HFFc6 (cell line): ENCODE measurements at places on chromosomes 1 and 21. TPM values are rescaled to one million over a fixed set of nuclear protein-coding genes. Genes with fewer than 3 reads are reported as not detected.

- peak overlapping the region; percentile 77 for H3K4me3 ChIP-seq
- H3K4me1 ChIP-seq = peaks cover 72% of the 10 kb centered on the region
- peak; percentile 77 for DNase-seq
- H3K27ac ChIP-seq = peak overlapping the region; percentile 90
- no peaks in the 10 kb centered on the region; the same call in 1 of the 2 replicates for H3K27me3 ChIP-seq
Observed at GRCh38 chr1:44048532-44049215, 17.4 kb upstream of the SLC6A9 start.

DNA sequence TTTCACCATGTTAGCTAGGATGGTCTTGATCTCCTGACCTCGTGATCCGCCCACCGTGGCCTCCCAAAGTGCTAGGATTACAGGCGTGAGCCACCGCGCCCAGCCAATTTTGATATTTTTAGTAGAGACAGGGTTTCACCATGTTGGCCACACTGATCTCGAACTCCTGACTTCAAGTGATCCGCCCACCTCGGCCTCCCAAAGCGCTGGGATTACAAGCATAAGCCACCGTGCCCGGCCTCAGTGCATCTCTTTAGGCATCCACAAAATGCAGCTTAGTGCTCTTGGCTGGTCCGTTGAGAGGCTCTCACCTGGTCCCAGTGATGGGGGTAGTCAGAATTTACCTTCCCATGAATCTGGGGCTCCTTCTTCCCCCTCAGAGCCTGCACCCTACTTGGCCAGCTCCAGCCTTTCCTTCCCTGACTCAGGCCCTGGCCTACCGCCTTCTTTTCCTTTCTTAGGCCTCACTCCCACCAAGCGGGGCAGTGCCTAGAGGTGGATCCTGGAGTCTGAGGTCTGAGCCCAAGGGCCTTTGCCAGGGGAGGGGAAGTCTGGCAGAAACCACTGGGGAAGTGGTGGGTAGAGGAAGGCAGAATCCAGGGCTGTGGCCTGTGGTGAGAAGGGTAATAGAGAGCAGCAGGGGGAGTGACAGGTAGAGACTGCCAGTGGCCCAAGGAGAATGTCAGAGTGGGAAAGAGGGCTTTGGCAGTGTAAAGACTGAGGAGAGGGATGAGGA lies 3.7 kb downstream of the LENEP start:
- peaks cover 34% of the 10 kb centered on the region for H3K4me1 ChIP-seq
- H3K36me3 ChIP-seq = no peaks in the 10 kb centered on the region
- H3K4me3 ChIP-seq = no peak overlapping the region

DNA sequence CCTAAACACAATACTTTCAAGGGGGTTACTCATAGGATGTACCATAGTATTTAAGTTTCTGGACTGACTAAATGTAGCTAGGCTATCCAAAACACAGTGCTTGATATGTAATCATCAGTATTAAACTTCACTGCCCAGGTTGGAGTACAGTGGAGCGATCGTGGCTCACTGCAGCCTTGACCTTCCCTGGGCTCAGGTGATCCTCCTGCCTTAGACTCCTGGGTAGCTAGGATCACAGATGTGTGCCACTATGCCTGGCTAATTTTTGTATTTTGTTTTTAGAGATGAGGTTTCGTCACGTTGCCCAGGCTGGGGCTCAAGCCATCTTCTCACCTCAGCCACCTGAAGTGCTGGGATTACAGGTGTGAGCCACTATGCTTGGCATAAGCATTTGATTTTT lies 10.6 kb downstream of the NASP start:
- H3K4me1 ChIP-seq = 0 out of 2 replicates have a peak, but pooled peaks cover under 1% of the 10 kb centered on the region
- H3K27ac ChIP-seq = no peak overlapping the region
- no peaks in the 10 kb centered on the region; the same call in 1 of the 2 replicates for H3K36me3 ChIP-seq
- no peaks in the 10 kb centered on the region for H3K27me3 ChIP-seq

DNA sequence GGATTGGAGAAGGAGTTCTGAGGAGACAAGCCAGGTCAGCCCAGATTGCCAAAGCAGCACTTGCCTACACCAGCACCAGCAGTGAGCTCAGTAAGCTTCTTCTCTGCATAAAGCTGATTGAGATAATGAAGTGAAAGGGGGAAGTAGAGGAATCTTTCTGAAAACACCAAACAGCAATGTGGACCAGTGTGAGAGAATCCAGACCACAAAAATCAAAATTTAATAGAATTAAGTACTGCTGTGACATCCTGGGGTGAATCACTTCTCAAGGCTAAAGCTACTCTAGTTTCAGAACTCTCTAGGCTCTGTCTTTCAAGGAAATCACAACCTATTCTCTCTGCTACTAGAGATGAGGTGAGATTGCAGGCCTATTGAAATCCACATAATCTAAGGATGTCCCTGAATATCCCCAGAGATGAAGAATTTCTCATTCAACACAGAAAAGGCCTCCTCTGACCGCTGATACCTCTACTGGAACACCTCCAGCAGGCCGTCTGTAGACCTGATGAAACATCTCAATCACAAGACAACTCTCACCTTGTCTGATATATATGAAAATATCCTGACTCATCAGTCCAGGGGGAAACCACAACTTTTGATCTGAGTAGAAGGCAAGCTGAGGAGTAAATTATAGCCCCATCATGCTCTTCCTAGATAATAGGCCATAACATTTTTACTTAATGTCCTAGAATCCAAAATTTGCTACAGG lies at the start of gene FCRL4:
TSS of gene FCRL4 (minus strand) at position 127 of the 709 bp plus-strand sequence. CDS start 141 bp downstream, outside the sequence.
- no peak for DNase-seq
- no peak within 1 kb of the TSS for H3K27ac ChIP-seq
- H3K27me3 ChIP-seq = peaks cover 2% of the 10 kb centered on the region; the same call in 1 of the 2 replicates

DNA sequence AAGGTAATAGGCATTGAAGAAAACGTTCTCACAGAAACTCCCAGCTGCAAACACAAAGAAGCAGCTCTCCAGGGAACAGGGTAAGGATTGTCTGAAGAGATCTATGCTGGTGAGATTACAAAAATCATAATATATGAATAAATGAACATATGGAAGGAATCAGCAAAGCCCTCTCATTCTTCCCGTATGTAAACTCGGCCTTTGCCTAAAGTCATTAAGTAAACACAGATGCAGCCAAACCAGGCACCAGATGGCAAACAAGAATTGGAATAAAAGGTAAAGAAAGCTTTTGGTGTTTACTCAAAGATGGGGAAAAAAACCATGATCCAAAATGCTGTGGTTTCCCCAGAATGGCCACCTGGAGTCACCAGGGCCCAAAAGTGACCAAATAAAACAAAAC lies 76.6 kb upstream of the HOOK1 start:
- H3K4me3 ChIP-seq = peak overlapping the region; percentile 27; the same call in 1 of the 2 replicates
- peaks cover 43% of the 10 kb centered on the region for H3K4me1 ChIP-seq

- H3K4me1 ChIP-seq = peaks cover 40% of the 10 kb centered on the region
- H3K27me3 ChIP-seq = peaks cover 8% of the 10 kb centered on the region; the same call in 1 of the 2 replicates
- H3K27ac ChIP-seq = no peak overlapping the region
- DNase-seq = no peak
- H3K4me3 ChIP-seq = no peak overlapping the region
- no peaks in the 10 kb centered on the region for H3K36me3 ChIP-seq
Observed at GRCh38 chr1:157103268-157103667, 3.7 kb upstream of the ETV3L start.

GRCh38 chr21:33493756-33494155 lies 2.2 kb upstream of the DNAJC28 start:
- H3K27ac ChIP-seq = no peak overlapping the region
- no peak overlapping the region for H3K4me3 ChIP-seq
- DNase-seq = no peak
- H3K27me3 ChIP-seq = peaks cover 3% of the 10 kb centered on the region; the same call in 1 of the 2 replicates

DNA sequence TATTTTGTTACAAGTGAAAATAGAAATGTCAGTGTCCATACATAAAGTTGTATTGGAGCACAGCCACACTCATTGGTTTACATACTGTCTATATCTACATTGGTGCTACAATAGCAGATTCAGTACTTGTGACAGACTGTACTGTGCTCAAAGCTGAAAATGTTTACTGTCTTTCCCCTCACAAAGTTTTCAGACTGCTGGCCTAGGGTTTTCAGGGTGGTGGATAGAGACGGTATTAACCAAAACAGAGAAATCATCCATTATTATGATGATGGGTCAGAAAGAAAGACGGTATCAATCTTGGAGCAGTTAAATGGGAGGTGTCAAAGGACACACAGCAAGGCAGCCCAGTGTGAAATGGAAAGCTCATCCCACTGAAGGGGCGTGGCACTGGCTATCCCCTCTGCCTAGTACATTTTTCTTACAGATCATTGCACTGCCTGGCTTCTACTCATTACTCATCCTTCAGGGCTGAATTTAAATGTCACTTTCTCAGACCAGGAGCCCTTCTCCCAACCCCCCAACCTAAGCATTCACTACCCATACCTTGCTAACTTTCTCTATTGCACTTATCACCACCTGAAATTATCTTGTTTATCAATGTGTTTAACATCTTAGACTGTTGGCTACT lies 10.2 kb downstream of the JAK1 start:
- H3K4me3 ChIP-seq = no peak overlapping the region
- no peak overlapping the region for H3K27ac ChIP-seq
- DNase-seq = no peak
- no peaks in the 10 kb centered on the region for H3K27me3 ChIP-seq
- H3K4me1 ChIP-seq = peaks cover 20% of the 10 kb centered on the region

DNA sequence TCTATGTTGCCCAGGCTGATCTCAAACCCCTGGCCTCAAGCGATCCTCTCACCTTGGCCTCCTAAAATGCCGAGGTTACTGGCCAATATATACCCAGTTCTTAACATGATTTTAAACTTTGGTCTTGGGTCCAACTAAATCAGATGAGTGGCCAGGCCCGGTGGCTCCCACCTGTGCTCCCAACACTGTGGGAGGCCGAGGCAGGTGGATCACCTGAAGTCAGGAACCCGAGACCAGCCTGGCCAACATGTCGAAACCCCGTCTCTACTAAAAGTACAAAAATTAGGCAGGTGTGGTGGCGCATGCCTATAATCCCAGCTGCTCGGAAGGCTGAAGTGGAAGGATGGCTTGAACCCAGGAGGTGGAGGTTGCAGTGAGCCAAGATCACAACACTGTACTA lies 29.6 kb downstream of the TOMM20 start:
- H3K36me3 ChIP-seq = no peaks in the 10 kb centered on the region
- H3K4me3 ChIP-seq = no peak overlapping the region
- no peak overlapping the region for H3K27ac ChIP-seq

GRCh38 chr1:44821240-44821715 lies 13.0 kb downstream of the BTBD19 start:
- DNase-seq = no peak
- peaks cover 16% of the 10 kb centered on the region for H3K36me3 ChIP-seq
- peak overlapping the region; percentile 41 for H3K27ac ChIP-seq
- H3K27me3 ChIP-seq = peaks cover 29% of the 10 kb centered on the region
- peaks cover 43% of the 10 kb centered on the region for H3K4me1 ChIP-seq

- H3K27me3 ChIP-seq = peaks cover 2% of the 10 kb centered on the region
- no peak overlapping the region for H3K27ac ChIP-seq
- peaks cover 16% of the 10 kb centered on the region for H3K4me1 ChIP-seq
- no peak overlapping the region for H3K4me3 ChIP-seq
- no peaks in the 10 kb centered on the region for H3K36me3 ChIP-seq
Observed at GRCh38 chr21:45353200-45353599, 51.8 kb upstream of the COL18A1 start.

DNA sequence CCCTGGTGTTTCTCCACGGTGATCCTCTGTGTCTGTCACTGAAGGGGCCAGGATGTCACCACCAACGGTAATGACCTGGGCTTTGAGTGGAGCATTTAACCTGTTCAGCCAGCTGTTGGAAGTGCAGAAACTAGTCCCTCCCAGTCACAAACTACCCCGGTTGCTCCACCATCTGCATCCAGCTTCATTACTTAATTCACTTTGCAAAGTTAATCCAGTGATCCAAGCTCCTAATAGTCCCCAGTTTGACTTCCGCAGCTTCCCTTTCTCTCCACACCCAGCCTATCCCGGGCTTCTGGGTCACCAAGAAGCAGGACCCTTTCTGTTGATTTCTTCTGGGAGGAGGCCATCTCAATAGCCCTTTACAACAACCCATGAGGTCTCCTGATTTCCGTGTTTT lies 63.5 kb downstream of the MDM4 start:
- H3K27ac ChIP-seq = no peak overlapping the region
- no peaks in the 10 kb centered on the region for H3K36me3 ChIP-seq
- DNase-seq = no peak

GRCh38 chr1:170742600-170742999 lies 78.7 kb downstream of the PRRX1 start:
- no peaks in the 10 kb centered on the region for H3K4me1 ChIP-seq
- DNase-seq = no peak
- no peak overlapping the region for H3K4me3 ChIP-seq
- no peak overlapping the region for H3K27ac ChIP-seq

DNA sequence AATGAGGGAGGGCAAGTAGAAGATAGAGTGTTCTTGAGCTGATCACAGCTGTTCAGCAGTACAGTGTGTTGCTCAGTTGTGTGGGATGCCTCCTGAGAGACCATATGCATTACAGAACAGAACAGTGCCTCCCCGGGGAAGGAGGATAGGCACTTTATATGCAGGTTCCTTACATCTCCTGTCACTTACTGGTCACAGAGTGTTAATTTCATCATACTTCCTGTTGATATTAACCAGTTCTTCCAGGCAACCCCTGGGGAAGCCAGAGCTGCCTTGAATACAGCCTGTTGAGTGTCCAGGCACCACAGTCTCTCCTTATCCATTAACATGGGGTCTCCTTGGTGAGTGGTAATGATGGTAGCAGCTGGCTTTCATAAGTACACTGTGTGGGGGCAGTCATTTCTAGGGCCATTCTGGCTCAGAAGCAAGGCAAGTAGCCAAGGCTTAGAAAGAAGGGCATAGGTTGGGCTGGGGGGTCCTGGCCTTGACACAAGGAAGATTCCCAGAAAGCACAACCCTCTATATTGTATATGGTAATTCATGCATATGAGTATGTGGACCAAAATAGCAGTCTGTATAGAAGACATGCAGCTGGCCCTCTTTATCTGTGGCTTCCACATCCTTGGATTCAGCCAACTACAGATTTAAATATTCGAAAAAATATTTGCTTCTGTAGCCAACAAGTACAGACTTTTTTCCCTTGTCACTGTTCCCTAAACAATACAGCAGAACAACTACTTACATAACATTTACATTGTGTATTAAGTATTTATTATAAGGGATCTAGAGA lies 142.4 kb downstream of the ZP4 start:
- peaks cover 4% of the 10 kb centered on the region for H3K27me3 ChIP-seq
- no peak overlapping the region for H3K4me3 ChIP-seq
- no peak overlapping the region for H3K27ac ChIP-seq
- no peaks in the 10 kb centered on the region for H3K36me3 ChIP-seq
- no peaks in the 10 kb centered on the region for H3K4me1 ChIP-seq

GRCh38 chr1:5660141-5660935 lies 331.9 kb downstream of the NPHP4 start:
- H3K27me3 ChIP-seq = peaks cover 3% of the 10 kb centered on the region
- H3K4me3 ChIP-seq = no peak overlapping the region
- H3K36me3 ChIP-seq = peaks cover 12% of the 10 kb centered on the region; the same call in 1 of the 2 replicates
- H3K27ac ChIP-seq = no peak overlapping the region
- H3K4me1 ChIP-seq = no peaks in the 10 kb centered on the region

- no peak overlapping the region for H3K4me3 ChIP-seq
- no peaks in the 10 kb centered on the region for H3K27me3 ChIP-seq
- DNase-seq = no peak
- no peaks in the 10 kb centered on the region; the same call in none of the 2 replicates for H3K4me1 ChIP-seq
- H3K27ac ChIP-seq = no peak overlapping the region
Observed at GRCh38 chr1:84434801-84435549, 36.7 kb downstream of the DNASE2B start.

NR1I3 gene
- not detected in 3 replicates for total RNA-seq

CD52 gene
- total RNA-seq = not detected in 3 replicates

EFNA3 gene
- total RNA-seq = 0.43 to 1.1 TPM (median 1.0 TPM) in 3 replicates

KCNK2 gene
- total RNA-seq = 48.2 to 90.2 TPM (median 59.1 TPM) in 3 replicates
